ENCODE measurements at places on chromosomes 16 and 17. TPM values are rescaled to one million over a fixed set of nuclear protein-coding genes. Genes with fewer than 3 reads are reported as not detected.

GRCh38 chr17:182050-182751 is 751 bp upstream of the DOC2B start:
- no peak for DNase-seq

- DNase-seq: no peak
These were observed 27.2 kb upstream of the CDC6 start for GRCh38 chr17:40260528-40260927.

GRCh38 chr17:14748036-14748710 is 447.3 kb downstream of the HS3ST3B1 start:
- no peak for DNase-seq

Gene ITGAX
- 0.52 TPM for total RNA-seq

Gene TNFSF13
- total RNA-seq: 4.0 TPM

DNA sequence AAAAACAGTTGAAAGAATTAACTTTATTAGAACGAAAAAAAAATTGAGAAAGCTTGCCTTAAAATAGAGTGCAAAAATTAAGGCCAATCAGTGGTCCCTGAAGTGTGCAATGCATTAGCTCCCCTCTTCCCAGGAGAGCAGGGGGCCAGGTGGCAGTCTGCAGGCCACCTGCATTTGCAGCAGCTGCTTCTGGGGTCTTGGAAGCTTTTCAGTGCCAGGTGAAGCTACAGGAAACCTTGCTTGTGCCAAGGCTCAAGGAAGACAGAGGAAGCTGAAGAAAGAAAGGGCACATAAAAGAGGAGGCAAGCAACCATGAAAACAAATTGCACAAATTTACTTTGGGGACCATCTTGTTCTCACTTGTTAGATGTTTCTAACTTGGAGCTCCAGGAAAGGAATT is 50.5 kb upstream of the MTMR4 start:
- DNase-seq: peak; percentile 66

- no peak for DNase-seq
These were observed 17.5 kb downstream of the B9D1 start for GRCh38 chr17:19345067-19345460.

GRCh38 chr17:77645072-77646045 is 313.1 kb upstream of the TNRC6C start:
- no peak for DNase-seq

- DNase-seq: no peak
These were observed 24.8 kb upstream of the NAGS start for GRCh38 chr17:43979671-43980070.

GRCh38 chr17:73582359-73582758 is 61.9 kb downstream of the SDK2 start:
- DNase-seq: no peak

- no peak for DNase-seq
These were observed 109.9 kb downstream of the SDK2 start for GRCh38 chr17:73534209-73534909.

Gene ST3GAL2
- 48.1 TPM for total RNA-seq

Gene ACSM2A
- total RNA-seq: not detected

Data from Karpas-422 (cell line).